M059J (cell line): ENCODE measurements at places on chromosomes 1 and 21.

DNA sequence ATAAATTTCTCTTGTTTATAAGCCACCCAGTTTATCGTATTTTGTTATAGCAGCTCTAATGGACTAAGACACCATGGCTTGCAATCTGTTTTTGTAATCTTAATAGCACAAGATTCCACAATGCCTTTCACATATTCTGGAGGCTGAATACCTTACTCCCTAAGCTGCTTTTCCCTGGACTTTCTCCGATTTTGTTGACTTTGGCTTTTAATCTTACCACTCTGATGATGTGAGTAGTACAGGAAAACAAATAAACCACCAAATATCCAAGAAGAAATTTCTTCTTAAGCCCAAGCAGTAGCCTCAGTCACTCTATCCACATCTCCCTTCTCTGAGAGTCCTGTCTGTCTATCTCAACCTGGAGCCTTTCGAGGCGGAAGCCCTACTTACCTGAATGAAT is 838.6 kb downstream of the LTN1 start:
- no peak for DNase-seq

GRCh38 chr1:18919956-18920355 is 17.6 kb upstream of the ALDH4A1 start:
- DNase-seq, result no peak

DNA sequence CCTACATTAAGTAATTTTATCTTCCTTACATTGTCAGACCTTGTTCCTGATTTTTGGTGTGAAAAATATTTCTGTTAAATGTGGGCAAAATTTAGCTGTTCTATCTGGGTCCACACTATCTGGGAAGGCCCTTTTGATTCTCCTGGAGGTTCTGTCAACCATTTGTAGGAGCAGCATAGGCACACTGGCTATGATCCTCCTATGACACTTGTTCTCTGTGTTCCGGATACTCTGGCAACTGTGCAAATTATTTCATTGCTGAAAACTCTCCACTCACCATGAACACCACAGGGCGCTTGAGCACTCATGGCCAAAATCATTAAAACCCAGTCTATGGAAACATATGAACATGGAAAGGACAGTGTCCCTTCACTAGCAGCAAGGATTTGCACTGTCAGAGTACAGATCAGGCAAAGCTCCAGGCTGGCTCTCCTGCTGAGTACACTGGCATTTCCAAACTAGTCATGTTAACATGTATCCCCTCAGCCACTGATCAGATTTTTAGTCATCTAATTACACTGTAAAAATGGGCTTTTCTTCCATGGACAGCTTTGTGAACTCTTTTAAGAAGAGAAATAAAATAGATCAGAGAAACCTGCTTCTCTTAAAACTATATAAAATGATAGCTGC is 43.9 kb upstream of the SGIP1 start:
- peak; percentile 32 for DNase-seq

DNA sequence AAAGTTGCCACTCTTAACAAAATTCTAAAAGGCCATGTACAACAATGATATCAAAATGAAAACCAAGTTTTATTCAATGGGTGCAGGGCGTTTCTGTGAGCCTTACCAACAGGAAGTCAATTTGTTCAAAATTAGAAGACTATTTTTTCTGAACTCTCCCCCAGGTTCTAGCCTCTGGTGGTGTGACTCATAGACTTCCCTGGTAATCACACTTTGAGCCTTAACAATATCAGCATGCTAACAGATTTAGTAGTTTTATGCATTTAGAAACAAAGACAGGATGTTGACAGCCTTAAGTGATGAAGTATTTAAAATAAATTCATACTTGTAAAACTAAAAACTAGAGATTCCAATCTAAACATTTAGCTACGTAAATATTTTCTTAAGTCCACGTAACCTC is 88.4 kb downstream of the LRRC8C start:
- peak; percentile 82 for DNase-seq

DNA sequence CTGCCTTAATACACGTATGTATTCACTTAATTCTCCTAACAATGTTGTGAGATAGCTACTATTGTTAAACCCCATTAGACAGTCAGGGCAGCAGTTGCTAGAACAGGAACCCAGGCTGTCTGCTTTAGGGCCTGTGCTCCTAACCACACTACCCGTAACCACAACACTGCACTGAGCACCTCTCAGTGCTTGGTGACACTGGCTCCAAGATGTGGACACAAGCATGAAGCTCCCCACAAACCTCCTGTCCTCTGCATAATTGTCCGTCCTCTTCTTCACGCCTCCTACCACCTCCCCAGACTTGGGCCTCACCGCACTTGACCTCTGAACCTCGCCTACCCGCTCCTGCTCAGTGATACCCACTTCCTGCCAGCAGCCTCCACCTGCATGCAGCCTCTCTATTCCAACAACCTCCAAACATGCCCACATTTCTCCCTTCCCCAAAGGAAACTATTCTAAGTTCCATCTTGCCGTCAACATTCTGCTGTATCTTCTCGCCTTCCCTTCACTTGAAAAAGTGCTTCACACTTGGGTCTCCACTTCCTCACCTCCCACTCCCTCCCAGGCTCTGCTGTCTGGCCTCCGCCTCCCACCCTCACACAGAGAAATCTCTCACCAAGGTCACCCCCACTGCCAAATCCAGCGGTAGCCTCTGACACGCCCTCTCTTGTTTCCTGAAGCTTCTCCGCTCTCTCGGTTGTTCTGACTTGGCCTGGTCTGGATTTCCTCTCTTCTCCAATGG is 14.6 kb upstream of the AHDC1 start:
- DNase-seq, result no peak
